Activated T-helper 1 cell treated with anti-CD3 and anti-CD28 coated beads, Interleukin-2, amount 50 U/mL, for 16 hours (primary cell): ENCODE measurements at places on chromosomes 4 and X.

DNA sequence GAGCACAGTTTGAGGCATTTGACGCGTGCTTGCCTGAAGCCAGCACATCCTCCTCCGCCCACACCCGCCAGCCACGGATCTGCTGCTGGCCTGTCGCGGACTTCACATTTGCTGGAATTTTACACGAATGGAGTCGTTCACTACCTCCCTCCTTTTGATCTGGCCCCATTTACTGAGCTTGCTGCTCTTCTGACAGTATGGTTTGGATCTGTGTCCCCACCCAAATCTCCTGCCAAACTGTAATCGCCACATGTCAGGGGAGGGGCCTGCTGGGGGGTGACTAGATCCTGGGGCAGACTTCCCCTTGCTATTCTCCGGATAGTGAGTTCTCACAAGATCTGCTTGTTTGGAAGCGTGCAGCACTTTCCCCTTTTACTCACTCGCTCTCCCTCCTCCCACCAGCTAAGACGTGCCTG, 19.9 kb upstream of the CPLX1 start:
- DNase-seq: no peak

- DNase-seq: no peak
These were observed 2017.6 kb upstream of the IGFBP7 start for GRCh38 chr4:59127743-59128142.

DNA sequence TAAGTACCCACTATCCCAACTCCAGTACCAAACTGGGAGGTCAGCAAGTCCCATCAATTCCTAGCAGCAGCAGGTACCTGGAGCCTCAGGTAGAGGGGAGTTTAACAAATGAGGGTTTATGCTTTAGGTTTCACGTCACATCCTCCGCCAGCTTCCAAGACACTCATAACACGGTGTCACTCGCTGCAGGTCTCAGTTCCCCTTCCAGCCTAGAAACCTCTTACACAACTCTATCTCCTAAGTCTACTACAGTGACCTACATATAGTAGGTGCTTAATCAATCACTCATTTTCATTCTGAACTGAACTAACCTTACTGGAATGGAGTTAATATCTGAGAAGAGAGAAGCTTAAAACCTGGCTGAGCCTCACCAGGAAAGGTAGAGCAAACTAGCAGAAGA, 96.0 kb downstream of the EFHC2 start:
- DNase-seq: no peak

- no peak for DNase-seq
These were observed 28.1 kb downstream of the SHISA3 start for GRCh38 chr4:42425146-42426065.

DNA sequence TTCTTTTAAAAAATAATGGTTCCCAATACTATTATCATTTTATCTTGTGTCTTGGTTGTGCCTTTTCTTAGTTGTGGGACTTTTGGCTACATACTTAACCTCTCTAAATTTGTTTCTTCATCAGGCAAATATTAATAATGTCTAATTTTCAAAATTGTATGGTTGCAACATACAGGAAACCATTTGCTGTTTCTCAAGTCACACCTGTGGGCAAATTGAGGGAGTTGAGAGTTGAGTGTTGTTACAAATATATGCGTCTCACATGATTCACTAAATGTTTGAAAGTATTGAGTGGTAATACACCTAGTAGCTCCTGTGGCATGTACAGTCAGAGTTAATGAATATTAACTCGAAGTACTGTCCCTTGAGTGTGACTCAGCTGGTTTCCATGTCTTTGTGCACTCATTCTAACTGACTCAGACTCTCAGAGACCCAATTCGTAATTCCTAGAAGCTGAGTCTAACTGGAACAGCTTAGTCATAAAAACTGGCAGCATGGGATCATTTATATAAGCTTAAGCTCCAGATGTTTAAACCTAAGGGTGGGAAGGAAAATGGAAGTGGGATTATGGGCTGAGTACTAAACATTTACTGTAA, 802.4 kb downstream of the TRIML1 start:
- DNase-seq: no peak

DNA sequence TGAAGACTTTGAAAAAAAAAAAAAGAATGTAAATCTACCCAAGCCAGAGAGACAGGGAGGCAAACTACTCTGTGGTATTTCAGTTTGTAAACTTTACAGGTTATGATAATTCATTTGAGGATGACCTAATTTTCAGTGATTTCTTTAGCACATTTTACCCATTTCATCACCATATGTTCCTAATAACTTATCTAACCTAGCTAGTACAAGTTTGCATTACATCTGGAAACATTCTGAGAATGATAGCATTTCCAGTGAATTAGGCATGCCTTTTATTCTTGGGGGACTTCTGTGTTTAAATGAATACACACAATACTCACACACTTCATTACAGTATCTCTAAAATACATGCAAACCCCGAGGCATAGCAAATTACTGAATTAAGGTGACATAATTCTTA, 1055.5 kb downstream of the PCDH18 start:
- no peak for DNase-seq

GRCh38 chr4:121148000-121148399, 16.1 kb downstream of the TNIP3 start:
- no peak for DNase-seq
